Astrocyte of the hippocampus (primary cell): ENCODE measurements at places on chromosomes 13 and 19.

DNA sequence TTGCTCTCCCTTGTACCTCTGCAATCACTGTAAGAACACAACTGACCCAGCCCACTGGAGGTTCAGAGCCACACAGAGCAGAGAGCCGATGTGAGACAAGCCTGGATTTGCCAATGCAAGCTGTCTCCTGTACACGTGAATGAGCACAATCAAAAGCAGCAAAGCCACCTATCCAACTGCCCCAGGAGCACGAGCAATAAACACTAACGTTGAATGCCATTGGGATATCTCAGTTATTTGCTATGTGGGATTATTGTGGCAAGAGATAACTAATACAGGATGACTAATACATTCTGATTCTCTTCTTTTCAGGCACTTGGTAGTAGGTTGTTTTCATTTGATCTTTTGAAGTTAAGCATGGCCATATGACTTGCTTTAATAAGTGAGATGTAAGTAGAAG lies 85.2 kb upstream of the FAM216B start:
- DNase-seq: peak; percentile 81

- DNase-seq: no peak
Observed at GRCh38 chr13:113186061-113186900, 22.2 kb downstream of the PCID2 start.

DNA sequence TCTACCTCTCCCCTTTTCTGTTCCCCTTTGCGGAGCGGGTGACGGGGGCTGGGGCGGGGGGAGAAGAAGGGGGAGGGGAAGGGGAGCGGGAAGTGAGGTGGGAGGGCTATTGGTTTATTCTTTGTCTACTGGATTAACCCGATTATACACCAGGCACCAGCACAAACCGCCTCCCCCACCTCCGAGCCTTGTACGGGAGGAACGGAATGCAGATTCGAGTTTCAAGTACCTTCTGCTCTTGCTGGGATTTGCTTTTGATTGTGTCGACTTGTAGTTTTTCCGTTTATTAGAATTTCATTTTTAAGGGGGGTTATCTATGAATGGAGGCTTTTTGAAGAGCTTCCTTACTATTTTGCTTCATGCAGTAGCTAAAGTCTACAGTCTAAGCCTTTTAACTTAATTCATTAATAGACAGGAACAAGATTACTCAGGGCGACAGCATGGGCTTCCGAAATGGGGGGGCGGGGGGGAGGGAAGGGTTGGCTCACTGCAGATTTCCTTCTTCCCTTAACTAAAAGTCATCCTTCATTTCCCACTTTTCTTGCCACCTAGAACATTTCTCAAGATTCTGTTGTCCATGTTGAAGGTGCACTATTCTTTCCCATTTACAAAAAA lies 937 bp upstream of the SPRY2 start:
- DNase-seq: peak; percentile 79

DNA sequence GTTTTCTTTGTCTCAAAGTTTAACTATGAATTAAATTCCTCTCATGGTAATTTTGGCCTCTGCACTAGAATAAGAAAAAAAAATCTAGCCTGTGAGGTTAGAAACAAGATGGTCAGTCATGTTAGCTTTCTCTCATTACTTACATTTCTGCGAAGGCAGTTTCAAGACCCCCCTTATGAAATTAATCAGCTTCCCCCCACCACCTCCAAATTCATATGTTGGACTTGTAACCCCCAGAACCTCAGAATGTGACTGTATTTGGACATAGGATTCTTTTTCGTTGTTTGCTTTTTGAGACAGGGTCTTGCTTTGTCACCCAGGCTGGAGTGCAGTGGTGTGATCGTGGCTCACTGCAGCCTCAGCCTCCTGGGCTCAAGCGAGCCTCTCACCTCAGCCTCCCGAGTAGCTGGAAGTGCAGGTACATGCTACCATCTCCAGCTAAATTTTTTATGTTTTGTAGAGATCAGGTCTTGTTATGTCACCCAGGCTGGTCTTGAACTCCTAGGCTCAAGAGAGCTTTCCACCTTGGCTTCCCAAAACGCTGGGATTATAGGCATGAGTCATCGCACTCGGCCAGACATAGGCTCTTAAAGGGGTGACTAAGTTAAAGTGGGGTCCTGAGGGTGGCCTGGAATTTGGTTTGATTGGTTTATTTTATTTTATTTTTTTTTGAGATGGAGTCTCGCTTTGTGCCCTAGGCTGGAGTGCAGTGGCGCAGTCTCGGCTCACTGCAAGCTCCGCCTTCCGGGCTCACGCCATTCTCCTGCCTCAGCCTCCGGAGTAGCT lies 1.4 kb downstream of the PLA2G4C start:
- DNase-seq: no peak

DNA sequence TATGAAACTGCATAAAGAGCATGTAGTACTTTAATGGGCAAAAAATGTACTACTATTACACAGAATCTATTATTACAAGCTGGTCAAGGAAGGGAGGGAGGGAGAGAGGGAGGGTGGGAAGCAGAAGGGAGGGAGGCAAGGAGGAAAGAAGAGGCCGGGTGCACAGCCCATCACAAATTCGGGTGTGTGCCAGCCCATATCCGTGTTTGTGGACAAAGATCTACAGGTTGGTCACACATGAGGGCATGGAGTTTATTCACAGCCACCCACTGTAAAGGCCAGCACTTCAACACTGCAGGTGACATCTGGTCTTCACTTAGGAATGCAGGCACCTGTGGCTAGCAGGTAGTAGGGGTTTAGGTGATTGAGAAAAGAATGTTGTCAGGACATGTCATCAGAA lies 352.5 kb upstream of the NBEA start:
- no peak for DNase-seq

DNA sequence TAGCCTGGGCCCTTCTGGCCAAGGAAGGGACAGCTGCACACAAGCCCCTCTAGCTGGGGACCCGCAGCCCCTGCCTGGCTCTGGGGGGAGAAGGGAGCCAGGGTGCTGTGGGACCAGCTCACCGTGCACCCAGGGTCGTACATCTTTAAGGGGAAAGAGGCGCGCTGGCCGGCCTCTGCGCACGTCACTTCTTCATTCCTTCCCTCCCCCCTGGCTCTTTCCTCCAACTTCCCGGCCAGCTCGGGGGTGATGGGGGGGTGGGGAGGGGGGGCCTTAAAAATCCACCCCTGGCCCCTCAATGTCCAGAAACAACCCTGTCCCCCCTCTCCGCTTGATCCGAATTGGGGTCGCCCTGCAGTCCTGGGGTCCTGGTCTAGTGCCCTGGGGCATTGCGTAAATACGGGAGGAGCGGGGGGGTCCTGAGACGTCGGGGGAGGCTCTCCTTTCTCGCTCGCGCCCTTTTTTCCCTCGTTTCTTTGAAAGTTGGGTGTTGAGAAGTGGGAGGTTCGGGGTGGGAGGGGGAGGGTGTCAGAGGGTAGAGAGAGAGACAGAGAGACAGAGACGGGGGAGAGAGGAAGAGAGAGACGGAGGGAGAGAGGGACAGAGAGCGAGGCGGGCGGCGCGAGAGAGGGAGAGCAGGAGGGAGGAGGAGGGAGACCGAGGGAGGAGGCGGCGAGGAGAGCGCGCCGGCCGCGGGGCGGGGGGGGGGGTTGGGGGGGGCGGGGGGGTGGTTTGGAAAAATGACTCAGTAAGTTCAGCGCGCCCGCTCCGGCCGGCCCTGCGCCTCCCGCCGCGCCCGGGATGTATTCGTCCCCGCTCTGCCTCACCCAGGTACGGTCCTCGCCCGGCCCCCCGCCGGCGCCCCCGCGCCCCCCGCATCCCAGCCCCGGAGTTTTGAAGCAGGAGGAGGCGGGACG lies at the start of gene NFIC:
TSS of gene NFIC (plus strand) at position 748 of the 917 bp plus-strand sequence. CDS start at position 802, 54 bp downstream.
- DNase-seq: peak; percentile 86

DNA sequence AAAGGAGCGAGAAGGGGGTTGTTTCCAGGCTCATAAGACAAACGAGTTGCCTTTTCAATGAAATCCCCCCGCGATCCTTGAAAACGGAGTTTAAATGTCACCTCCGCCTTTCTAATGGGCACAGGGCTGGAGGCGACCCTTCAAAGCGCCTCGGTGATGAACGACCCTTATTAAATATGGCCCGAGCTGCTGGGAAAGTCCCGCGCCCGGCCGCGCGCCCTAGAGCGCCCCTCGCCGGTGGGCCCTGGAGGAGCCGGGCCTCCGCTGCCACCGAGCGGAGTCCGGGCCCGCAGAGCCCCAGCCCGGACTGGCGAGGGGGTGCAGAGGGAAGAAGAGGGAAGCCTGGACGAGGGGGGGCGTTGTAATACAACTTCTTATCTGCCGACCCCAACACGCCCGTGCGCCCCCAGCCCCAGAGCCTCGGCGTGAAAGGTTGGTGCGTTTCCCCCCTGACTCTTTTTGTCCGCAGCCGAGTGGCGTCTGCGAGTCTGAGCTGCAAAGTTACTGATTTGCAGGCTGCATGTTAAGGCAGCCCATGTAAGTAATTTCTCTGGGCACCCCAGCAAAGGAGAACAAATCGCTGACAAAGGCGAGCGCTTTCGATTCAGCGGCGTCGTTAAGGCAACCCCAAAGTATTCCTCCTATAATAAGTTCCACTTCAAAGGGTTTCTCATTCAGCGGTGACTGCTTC lies 11.9 kb downstream of the ZIC5 start:
- peak; percentile 67 for DNase-seq
